Kasumi-1 (cell line): ENCODE measurements at places on chromosomes 6 and 20.

GRCh38 chr20:18754653-18755045 is 58.9 kb upstream of the SCP2D1 start:
- DNase-seq: no peak

DNA sequence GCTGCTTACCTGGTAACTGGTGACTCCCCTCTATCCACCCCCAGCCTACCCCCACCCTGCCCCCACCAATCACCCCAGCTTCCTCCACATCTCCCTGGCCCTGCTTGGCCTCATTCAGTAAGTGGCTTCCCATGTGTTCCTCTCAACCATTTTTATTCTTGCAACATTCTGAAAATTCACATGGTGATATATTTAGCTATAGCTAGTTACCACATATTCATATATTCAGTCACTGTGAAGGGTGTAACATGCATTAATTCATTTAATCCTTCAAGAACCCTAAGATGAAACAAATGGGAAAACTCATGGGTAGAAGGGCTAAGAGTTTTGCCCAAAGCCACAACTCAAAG is 95.4 kb upstream of the CEP85L start:
- peak; percentile 36 for DNase-seq

DNA sequence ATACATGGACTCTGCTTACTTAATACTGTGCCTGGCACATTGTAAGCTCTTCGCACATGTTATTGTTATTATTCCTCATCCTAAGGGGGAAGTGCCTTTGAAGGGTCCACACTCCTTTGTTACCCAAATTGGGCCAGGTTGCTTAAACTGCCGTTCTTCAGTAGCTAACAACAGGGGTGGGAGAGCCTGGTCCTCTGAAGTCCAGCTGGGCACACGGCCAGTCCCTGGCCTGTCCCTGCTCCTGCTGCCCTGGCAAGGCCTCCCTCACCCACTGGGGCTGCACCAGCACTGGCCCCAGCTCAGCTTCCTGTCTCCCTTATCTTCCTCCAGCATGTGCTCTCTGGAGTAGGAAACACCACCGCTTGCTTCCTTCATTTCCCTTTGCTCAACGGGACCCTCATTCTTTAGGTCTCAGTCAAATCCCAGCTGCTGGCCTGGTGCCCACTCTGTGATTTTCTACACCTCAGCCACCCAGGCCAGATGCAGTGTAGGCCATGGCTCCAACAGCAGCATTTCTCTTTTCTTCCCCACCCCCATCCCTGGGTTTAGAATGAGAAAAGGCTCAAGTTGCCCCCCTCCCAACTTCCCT is 5.5 kb upstream of the PROCR start:
- DNase-seq: peak; percentile 67

DNA sequence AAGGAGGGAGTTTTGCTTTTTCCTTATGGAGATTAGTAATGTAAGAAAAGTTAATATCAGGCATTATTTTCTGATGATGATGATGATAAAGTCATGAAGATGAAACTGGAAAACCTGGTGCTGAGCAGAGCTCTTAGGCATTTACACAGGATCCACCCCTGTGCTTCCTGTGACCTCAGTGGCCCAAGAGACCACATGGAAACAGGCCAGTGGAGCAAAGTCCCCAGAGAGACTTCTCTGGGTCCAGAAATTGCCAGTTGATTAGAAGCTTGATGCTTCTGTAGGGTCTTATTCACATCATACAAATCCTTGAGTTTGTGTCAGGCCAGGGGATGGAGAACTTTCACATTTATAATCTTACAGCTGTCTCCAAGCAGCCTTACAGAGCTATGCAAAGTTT is 46.1 kb downstream of the SLC13A3 start:
- no peak for DNase-seq

GRCh38 chr6:89314692-89315091 is 407 bp downstream of the GABRR2 start:
- DNase-seq: no peak

GRCh38 chr20:11473983-11474382 is 443.7 kb upstream of the BTBD3 start:
- no peak for DNase-seq

DNA sequence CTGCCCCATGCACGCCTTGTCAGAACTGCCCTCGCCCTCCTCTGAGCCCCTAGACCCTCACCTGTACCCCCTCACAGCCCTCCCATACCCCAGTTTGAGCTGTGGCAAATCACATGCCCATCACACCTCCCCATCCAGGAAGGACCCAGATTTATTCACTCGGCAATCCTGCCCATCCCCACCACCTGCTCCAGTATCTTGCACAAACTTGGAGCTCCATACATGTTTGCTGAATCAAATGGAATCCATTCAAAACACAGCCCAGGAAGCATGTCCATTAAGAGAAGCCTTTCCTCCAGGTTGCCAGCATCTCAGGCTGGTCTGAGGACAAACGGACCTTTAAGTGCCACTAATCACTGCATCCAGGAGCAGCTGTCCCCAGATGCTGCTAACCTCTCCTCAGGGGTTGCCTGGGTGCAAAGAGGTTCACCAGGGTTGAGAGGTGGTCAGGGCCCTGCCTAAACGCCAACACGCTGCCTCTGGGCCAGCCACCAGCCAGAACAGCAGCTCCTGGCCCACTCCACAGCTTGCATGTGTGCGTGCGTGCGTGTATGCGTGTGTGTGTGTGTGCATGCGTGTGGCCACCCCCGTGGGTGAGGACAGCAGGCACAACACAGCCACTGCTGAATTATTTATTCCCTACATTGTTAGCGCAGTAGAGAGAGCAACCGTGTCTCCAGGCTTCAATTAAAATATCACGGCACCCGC is 31.0 kb downstream of the GRM4 start:
- no peak for DNase-seq

- DNase-seq: no peak
Measured at GRCh38 chr6:156197513-156197912, 579.7 kb upstream of the ARID1B start.

- no peak for DNase-seq
Measured at GRCh38 chr6:90087106-90087833, 193.0 kb downstream of the GJA10 start.

DNA sequence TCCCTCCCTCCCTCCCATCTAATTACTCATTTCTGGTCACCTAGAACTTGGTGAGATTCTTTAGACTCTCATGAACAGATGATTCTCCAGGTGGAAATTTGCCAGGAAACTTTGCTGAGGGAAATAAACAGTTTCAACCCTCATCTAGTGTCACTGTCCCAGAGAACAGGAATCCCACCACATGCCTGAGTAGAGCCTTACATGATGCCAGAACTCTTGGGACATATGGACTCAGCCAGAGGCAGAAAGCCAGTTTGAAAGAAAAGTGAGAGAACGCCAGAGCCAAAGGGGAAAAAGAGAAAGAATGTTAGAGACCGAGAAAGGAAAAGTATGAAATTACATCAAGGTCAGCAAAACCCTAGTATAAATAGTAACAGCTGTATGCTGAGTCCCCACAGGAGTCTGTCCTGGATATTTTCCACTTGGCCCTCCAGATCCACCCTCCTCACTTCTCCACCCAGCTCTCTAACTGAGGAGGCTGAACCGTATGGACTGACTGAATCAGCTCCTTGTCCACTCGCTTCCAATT is 127.5 kb upstream of the COL21A1 start:
- no peak for DNase-seq

- DNase-seq: no peak
Measured at GRCh38 chr20:49938173-49939163, 2.3 kb downstream of the RNF114 start.

DNA sequence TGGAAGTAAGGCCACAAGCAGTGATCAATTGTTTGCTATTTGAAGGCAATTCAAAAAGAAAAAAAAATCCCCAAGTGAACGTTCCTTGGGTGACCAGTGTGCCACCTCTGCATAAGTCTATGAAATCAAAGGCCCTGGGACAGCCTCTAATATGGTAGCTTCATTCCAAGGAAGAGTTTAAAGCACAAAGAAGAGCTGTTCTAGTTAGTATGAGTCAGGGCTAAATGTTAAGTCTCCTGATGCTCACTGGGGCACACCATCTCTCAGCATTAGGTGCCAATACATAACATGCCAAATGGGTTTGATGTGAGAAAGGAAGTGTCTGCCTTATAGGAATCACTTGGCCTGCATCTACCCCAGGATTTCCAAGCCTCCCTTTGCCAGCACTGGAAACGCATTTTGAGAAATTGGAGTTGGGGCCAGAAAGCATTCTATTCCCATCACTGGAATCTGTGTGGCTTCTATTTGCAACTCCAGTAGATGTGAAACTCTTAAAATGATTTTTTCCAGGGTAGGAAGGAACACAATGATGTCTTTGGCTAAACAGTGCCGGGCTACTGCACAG is 13.0 kb downstream of the UNC5CL start:
- no peak for DNase-seq

- no peak for DNase-seq
Measured at GRCh38 chr6:84623956-84624680, 140.3 kb downstream of the TBX18 start.

GRCh38 chr20:16709017-16709416 is 20.8 kb upstream of the SNRPB2 start:
- DNase-seq: no peak

DNA sequence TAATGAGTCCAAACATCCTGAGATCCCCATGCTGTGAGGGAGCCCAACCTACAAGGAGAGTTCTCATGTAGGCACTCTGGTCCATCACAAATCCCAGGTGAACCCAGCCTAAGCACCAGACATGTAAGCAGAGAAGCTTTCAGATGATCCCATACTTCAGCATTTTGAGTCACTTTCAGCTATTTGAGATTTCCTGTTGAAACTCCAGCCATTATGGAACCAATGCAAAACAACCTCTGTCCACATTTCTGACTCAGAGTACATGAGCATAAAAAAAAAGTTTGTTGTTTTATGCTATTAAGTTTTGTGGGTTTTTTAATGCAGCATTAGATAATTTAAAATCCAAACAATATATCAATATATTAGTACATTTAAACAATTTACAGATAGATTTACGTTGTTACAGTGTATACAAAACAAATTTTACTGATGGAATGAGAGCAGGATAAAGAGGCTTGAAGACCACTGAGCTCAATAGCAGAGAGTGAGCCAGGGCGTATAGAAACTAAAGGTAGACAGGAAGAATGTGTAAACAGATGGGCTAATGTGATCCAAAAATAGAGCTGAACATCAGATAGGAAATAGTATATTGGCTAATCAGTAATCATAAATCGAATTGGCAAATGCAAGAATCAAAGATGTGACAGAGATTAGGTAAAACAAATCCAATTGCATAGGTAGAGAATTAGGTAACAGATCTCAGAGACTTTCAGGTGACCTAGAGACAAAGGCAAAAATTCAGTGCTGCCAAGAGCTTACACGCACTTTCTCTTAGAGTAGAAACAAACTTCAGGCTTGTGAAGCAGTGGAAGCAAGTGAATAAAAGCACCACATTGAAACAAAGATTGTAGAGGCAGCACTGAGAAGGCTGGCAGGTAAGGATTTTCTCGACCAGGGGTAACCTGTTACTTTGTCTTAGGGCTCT is 36.2 kb upstream of the PLCB1 start:
- DNase-seq: no peak

DNA sequence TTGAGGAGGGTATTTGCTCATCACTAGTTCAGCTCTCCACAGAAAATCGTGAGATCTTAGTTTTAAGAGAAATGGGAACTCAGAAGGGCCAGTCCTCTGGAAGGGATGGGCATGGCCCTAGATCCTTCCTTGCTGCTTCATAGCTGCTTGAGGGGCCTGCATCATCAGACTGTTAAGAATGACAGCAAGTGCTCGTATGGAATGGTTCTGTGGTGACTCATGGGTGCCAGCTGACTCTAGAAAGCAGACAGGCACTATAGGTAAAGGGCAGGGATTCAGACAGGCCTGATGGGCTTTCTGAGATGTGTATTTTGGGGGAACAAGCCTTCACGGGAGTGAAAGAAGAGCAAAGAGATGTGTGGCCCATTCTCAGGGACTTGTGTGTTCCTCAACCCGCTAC is 90.8 kb downstream of the MYLK4 start:
- no peak for DNase-seq

GRCh38 chr6:111503194-111503593 is 20.2 kb upstream of the REV3L start:
- no peak for DNase-seq

- DNase-seq: no peak
Measured at GRCh38 chr6:109015176-109015575, 79.5 kb downstream of the SESN1 start.

- DNase-seq: no peak
Measured at GRCh38 chr6:107973594-107973993, 15.6 kb upstream of the SEC63 start.

DNA sequence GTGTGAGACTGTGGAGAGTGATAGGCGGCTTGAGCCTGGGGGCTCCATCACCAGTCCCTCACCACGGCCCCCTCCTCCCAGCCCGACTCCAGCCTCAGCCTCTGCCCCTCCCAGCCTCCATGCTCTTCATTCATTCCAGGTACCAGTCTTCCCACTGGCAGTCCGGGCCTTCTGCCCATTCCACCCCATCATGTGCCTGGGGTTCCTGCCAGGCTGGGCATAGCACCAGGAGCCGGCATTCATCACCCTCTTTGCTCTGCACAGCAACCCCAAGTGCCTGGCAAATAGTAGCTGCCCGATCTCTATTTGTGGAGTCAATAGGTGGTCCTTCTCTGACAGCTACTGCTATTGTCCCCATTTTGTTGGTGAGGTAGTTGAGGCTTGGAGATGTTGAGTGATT is 39.6 kb upstream of the GTSF1L start:
- DNase-seq: no peak

DNA sequence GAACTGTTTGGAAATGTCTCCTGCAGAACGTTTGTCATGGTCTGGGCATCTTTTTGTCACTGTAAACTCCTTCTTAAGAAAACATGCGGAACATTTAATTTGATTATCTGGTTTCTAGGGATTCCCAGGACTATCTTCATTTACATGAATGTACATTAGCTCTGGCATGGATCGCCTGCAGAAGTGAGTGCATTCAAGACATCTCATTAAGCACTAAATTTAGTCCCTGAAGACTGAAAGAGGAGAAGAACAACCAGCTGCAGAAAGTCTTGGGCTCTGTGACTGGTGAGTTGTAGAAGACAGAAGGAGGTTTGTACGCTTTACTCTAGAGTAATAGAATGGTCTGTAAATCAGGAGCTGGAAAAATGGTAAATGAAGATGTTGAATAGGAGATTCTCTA is 540.7 kb downstream of the BCKDHB start:
- no peak for DNase-seq

DNA sequence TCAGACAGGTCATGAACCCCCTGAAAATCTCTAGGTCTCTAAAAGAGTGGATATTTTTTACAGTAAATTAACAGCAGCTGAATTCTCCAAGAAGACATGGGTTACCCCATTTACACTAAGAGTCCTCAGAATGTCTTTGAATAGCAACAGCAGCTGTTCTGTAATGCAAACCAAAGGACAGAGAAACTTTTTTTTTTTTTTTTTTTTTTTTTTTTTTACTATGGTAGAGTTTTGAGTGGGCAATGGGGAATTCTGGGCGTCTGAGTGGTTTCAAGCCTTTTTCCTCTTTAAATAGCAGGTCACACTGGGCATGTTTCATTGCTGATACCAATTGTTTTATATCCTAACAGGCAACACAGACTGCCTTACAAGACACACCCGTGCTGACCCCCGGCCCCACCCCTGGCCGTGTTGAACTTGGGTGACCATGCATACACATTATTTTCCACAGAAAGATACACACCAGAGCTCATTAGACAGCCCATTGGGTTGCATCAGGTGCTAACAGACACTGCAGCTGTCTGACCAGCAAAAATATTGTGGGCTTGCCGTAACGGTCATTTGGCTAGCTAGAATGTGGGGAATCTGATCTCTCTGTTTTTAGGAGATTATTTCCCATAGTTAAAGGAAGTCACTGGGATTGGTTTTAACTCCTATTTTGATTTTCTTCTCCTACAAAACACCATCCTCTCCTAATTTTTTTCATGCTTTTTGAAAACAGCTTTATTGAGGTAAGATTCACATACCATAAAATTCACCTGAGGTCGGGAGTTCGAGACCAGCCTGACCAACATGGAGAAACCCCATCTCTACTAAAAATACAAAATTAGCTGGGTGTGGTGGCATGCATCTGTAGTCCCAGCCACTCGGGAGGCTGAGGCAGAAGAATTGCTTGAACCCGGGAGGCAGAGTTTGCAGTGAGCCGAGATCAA is 26.7 kb upstream of the IRF4 start:
- no peak for DNase-seq
